AG04450 (cell line): ENCODE measurements at places on chromosomes 1 and 21. TPM values are rescaled to one million over a fixed set of nuclear protein-coding genes. Genes with fewer than 3 reads are reported as not detected.

DNA sequence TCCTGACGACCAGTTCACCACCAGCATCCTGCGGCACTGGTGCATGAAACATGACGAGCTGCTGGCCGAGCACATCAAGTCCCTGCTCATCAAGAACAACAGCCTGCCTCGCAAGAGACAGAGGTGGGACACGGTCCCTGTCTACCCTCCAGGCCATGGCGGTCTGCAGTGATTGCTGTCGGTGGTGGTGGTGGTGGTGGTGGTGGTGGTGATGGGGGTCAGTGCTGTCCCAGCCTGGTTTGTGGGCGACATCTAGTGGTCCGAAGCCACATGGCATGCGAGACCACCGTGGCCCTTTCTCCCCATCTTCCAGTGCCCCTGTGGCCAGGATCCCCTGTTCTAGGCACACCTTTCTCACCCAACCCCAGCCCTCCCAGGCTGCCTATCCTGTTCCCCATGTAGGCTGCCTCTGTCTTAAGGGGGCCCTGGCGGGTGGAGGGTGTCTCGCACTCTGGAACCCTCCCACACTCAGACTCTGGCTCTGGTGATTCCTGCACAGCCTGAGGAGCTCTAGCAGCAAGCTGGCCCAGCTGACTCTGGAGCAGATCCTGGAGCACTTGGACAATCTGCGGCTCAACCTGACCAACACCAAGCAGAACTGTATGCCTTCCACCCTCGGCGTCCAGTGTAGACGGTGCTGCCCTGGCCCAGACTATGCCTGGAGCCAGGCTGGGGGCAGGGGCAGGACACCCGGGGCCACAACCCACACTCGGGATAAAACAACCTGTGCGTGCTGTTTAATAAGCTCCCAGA is 3.2 kb upstream of the SLC27A3 start:
- DNase-seq, result no peak

Gene MAEL
- not detected in 2 replicates for polyA plus RNA-seq

Gene CBS
- polyA plus RNA-seq, result 41.1 and 42.2 TPM in 2 replicates

Gene IL6R
- 5.9 and 6.1 TPM in 2 replicates for polyA plus RNA-seq

Gene SLC44A3
- polyA plus RNA-seq, result 3.2 and 3.4 TPM in 2 replicates

DNA sequence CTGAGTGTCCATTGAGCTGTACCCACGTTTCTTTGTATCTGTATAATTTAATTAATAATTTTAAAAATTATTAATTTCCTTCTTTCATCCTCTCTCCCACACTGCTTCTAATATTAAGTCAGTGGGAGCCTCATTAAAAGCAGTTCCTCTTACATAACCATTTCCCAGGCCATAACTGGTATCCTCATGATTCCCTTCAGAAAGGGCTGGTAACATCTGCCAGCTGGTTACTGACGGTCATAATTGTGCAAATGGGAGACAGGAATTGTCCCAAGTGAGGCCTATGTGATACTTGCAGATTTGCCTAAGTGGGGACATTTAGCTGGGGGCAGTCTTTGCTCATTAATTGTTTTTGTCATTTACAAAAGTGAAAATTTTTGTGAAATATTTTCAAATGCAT is 69.0 kb upstream of the SPAG17 start:
- no peak for DNase-seq

DNA sequence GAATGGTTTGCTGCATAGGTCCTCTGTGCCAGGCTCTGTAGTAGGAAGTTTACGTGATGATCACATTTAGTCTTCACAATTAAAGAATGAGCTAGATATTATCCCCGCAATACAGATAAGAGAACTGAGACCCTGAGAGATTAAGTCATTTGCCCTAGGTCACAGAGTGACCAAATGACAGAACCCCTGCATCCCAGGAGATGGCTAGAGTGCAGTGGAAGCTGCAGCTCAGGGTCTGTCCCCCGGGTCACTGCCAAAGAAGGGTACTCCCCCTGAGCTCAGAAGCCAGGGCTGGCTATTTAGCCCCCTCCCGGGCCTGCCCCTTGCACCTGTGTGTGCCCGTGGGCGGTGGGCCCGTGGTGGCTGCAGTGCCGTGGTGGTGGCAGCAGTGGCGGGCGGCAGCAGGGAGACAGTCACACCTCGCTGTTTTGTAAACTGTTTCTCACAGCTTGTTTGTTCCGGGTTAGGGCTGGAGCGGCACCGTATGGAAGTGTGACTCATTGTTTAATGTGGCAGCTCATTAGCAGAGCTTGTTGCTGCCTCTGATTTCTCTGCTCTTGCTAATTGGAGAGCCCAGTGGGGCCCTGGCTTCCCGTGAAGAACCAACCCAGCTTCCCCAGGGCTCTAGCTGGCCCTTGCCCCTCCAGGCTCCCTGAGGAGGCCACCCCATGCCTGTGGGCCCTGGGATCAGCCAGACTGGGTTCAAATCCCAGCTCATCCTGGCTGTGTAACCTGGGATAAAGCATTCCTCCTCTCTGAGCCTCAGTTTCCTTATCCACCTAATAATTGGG is 19.3 kb upstream of the FOXO6 start:
- DNase-seq, result no peak

GRCh38 chr1:218164111-218164929 is 120.8 kb upstream of the RRP15 start:
- DNase-seq, result no peak

DNA sequence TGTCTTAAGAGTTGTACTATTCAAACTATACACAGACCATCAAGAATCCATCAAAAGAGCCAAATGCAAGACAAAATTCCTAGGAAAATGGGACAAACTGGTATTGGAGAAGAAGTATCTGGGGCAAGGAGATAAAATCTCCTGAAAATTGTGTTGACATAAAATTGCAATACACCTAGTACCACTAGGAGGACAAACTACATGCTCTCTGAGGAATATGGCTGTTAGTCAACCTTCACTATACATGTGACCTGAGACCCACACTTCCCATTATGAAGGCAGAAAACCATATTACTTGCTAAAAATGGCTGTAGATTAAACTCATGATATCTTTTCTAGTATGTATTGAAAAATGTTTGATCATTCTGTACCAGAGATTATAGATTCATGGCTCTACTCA is 30.0 kb downstream of the IRF2BP2 start:
- DNase-seq, result no peak

Gene CLDN19
- not detected in 2 replicates for polyA plus RNA-seq

Gene CFHR2
- polyA plus RNA-seq, result not detected in 2 replicates

DNA sequence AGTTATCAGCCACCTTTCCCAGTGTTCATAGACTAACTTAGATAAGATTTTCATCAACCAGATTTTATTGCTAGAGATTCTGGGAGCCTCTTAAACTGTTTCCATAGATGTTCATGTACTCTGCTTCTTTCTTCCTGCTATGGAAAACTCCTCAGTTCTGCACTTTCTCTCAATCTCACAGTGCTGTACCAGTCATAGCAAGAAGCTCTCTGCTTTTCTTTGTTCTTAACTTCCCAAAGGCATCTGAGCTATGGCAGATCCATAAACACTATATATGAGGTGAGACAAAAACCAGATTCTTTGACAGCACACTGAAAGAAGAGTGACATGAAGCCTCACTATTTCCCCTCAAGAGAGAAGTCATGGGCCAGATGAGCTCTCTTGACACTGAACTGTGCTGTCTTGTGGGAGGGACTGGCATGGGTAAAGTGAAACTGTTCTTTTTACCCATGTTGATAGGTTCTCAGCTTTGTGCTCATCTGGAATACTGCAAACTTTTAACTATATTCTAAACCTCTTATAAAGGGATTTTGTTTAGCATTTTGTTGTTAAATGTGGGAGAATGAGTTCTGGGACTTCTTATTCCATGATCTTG is 64.2 kb upstream of the LYPLAL1 start:
- DNase-seq, result no peak

GRCh38 chr1:59383963-59384362 is 87.1 kb downstream of the FGGY start:
- DNase-seq, result no peak

DNA sequence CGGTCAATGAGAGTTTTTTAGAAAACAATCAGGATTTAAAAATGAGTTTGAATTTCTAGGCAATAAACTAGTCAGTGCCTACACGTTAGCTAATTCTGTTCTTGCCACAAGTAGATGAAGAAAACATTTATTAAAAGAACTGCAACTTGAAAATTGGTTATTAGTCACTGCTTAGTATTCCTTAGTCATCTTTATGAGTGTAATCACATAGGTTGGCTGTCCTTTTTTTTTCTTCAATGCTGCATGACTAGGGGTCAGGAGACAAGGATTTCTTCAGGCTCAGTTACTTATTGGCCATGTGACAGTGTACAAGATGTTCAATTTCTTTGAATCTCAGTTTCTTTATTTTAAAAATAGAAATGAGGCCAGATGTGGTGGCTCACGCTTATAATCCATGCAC is 17.1 kb downstream of the SOAT1 start:
- peak; percentile 61 for DNase-seq

Gene UBE2J2
- polyA plus RNA-seq, result 31.1 and 31.4 TPM in 2 replicates

Gene NR1I3
- polyA plus RNA-seq, result not detected in 2 replicates

DNA sequence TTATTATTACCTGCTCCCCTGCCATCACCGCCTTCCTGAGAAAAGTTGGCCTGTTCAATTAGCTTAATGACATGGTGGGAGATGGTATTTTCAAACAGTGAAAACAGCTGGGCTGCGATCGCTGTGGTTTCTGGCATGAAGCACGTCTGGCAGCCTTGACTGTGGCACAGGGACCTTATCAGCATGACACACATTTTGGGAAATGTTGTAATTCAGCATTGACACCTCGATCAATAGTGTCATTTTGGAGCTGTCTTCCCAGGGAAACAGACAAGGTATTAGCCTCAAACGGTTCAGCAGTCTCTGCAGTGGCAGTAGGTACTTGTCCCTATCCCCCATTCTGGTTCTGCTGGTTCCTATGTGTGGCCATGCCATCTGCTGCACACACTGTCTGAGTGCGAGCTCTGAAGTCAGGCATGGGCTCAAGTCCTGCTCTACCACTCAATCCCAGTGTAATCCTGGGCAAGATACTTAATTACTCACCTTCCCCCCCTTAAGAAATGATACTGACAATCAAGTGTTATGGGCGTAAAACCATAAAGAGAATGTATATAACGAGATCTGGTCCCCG is 154.5 kb upstream of the KCND3 start:
- DNase-seq, result no peak

Gene MFSD2A
- polyA plus RNA-seq, result 1.6 and 2.6 TPM in 2 replicates

Gene NMNAT2
- polyA plus RNA-seq, result 0.16 and 0.19 TPM in 2 replicates

DNA sequence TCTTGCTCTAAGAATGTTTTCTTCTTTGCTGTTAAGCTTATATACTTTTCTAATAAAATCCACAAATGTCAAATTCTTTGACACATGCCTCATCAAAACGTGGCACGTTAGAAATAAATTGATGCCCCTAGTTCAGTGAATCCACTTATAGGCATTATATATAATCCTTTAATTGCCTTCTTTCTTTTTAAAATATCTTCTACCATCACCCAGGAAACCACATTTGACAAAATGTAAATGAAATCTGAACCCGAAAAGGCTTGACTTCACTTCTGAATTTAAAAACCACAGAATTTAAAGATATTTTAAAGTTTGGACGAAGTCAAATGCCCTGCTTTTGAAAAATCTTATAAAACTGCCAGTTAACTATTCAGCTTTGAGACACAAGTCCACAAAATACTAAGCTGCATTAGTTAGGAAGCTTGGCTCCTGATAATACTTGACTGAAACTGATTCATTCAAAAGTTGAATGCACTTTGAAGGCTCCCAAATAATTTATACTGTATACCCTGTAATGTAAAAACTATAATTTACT is 22.4 kb upstream of the KIFAP3 start:
- DNase-seq, result no peak

GRCh38 chr1:44135886-44136285 is 5.5 kb downstream of the KLF18 start:
- DNase-seq, result no peak

DNA sequence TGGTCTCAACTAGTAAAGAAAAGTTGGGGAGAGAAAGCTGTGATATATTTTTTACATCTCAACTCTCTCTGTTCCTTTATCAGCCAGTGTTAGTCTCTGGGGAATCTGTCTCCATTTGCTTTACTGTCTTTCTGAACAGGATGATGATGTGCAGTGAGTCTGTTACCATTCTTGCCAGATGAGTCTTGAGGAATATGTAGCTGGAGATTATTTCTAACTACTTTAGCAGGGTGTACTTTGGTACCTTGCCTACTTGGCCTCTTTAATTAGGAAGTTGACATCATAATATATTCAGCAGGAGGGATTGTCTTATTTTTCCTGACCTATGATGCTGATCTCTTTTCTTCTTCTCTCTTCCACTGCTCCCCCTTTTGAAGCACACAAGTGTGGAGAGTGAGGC is 15.7 kb upstream of the HAX1 start:
- DNase-seq, result no peak

DNA sequence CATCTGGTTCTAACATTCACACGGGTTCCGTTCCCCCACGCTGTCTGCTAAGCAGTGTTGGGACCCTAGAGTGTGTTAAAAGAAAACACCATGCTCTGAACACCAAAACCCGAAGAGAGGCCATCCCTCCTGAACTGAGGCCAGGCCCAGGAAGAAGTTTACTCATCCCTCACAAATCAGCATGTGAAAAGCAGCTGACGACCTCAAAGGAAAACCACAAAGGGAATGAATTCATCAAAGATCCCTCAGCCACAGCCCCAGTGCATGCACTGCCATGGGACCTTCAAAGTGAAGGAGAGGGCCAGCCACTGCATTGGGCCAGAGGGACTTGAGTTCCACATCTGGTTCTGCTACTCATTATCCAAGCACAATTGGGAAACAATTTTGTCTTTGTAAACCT is 7.0 kb upstream of the PSEN2 start:
- DNase-seq, result no peak

Gene RIPPLY3
- 0.04 TPM in 1 of 2 replicates, not detected in the other for polyA plus RNA-seq

- DNase-seq, result no peak
Observed at GRCh38 chr1:155207806-155208540, at the start of gene THBS3. Gene THBS3 (minus strand): TSS chr1:155207897. CDS start chr1:155207876, 21 bp downstream.

Gene RHCE
- polyA plus RNA-seq, result 0.25 and 0.42 TPM in 2 replicates

- DNase-seq, result no peak
Observed at GRCh38 chr1:23980728-23981070, 572 bp upstream of the SRSF10 start.

Gene PLA2G4A
- 3.9 and 5.5 TPM in 2 replicates for polyA plus RNA-seq

Gene OR2G6
- polyA plus RNA-seq, result not detected in 2 replicates

Gene TEKT2
- 0.12 TPM in 2 replicates for polyA plus RNA-seq

Gene RGS13
- polyA plus RNA-seq, result not detected in 2 replicates

Gene KIF17
- 2.7 and 2.8 TPM in 2 replicates for polyA plus RNA-seq

Gene MX2
- 0.76 and 0.82 TPM in 2 replicates for polyA plus RNA-seq

DNA sequence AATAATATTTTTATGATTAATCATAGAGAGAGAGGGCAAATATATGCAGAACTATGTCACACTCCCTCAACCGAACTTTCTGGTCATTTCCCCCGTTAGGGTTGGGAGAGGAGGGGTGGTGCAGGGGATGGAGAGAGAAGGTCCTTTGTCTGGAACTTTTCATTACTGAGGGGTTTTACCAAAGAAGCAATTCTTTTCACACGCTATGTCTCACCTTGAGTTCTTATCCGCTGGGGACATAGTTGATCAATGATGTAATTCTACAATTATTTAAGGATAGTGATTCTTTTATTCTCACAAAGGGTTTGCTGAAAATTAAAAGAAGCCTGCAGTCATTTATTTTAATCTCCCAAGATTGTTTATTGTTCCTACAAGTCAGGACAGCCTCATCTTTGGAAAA is 98.3 kb upstream of the RUNX1 start:
- DNase-seq, result no peak

- DNase-seq, result no peak
Observed at GRCh38 chr1:161801955-161802354, 35.8 kb downstream of the ATF6 start.

Gene ADGRL4
- 11.9 and 16.6 TPM in 2 replicates for polyA plus RNA-seq
